ENCODE measurements at places on chromosomes 2 and 18. TPM values are rescaled to one million over a fixed set of nuclear protein-coding genes. Genes with fewer than 3 reads are reported as not detected.

DNA sequence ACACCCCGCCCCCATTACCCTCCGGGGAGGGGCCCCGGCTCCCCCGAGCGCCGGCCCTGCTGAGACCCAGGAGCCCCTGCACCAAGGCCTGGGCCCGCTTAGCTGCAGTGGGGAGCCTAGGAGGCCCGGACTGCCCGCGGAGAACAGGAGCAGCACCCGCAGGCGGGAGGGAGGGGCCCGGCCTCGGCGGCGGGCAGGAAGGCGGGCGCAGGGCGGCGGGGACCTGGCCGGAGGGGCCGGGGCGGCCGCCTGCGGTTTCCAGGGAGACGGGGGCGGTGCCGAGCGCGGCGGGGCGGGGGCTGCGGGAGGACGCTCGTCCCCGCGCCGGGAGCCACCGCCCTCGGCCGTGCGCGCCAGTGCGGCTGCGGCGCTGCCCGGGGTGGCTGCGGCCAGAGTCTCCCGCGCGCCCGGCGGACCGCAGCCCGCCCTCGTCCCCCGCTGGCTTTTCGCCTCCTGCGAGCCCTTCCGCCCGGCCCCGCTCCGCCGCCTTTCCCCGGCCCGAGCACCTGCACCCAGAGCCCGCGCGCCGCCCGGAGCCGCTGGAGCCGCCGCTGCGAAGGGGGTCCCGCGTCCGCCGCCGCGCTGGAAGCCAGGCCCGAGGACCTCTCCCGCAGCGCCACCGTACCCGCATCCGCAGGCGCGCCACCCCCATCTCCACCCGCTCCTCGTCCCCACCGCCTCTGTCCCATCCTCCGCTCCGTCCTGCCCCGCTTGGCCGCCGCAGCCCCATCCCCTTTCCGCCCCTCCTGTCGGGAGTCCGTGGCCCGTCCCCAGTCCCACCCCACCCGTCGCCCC lies 17.2 kb downstream of the GPC1 start:
- H3K4me1 ChIP-seq: peaks cover 37% of the 10 kb centered on the region
- no peaks in the 10 kb centered on the region for H3K36me3 ChIP-seq
- peak; percentile 64 for DNase-seq
- H3K27ac ChIP-seq: peak overlapping the region; percentile 11
- H3K27me3 ChIP-seq: no peaks in the 10 kb centered on the region

GRCh38 chr2:173079973-173080860 lies 4.6 kb downstream of the MAP3K20 start:
- no peaks in the 10 kb centered on the region for H3K27me3 ChIP-seq
- DNase-seq: no peak
- peaks cover 63% of the 10 kb centered on the region for H3K4me1 ChIP-seq
- peak overlapping the region; percentile 88 for H3K27ac ChIP-seq

DNA sequence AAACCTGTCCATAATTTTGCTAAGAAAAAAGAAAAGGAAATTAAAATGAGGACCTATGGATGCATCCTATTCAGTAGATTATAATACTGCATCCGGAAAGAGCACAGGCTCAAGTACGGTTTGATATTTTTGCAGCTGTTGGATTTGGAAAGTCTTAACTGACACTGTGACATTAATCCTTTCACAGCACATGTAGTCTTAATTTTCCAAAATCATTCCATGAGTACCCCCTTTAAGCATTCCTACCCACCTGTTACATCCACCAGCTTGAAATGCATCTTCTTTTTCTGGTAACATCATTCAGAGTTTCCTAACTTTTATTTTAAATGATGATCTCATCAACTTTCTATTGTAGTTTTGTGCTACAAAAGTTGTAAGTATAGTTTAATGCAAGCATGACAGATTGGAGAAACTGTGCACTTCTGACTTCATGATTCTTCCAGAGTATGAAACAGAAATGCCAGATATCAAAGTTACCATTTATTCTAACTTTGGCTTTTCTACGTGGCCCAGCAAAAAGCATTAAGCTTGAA lies 113.5 kb downstream of the ESCO1 start:
- H3K36me3 ChIP-seq: no peaks in the 10 kb centered on the region
- H3K4me3 ChIP-seq: no peak overlapping the region
- H3K4me1 ChIP-seq: peaks cover 31% of the 10 kb centered on the region

DNA sequence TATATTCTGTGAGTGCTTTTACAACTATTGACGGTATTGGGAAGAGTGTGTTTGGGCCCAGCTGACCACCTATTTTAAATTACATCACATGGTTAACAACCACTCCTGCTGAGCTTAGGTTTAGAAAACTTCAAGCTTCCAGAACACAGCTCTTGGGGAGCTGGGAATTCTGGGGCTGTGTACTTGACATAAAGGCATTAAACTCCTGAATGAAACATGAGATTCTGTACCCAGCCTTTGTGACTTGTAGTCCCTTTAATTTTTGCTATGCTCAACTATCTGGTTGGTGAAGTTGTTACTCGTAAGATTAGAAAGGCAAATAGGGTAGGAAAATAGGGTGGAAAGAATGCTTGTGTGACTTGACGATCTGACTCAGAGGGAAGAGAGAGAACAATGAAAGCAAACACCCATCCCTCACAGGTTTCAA lies 66.9 kb downstream of the LTBP1 start:
- DNase-seq: no peak
- H3K4me3 ChIP-seq: no peak overlapping the region
- peaks cover 21% of the 10 kb centered on the region for H3K4me1 ChIP-seq
- H3K27me3 ChIP-seq: no peaks in the 10 kb centered on the region
- H3K36me3 ChIP-seq: no peaks in the 10 kb centered on the region
- H3K27ac ChIP-seq: peak overlapping the region; percentile 11

Gene ALPG
- not detected for total RNA-seq

Gene GAD1
- total RNA-seq: not detected

Data from gastrocnemius medialis (tissue), 4 donors.